ENCODE measurements at places on chromosomes 7 and 10.

- DNase-seq = no peak
Measured at GRCh38 chr10:102065561-102066398, 631 bp downstream of the HPS6 start.

- no peak for DNase-seq
Measured at GRCh38 chr7:55099821-55100543, 81.2 kb downstream of the EGFR start.

DNA sequence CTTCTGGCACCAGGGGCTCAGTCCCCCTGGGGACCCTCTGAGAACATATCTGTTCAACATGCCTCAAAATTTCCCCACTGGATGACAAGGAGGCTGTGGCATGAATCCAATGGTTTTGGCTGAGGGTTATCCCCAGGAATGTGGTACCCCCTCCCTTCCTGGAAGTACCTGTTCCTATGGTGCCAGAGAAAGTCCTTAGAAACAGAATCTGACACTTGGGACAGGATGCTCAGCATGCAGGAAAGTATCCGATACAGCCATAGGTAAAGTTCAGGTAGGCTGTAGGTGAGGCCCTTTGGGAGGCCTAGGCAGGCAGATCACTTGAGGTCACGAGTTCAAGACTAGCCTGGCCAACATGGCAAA lies 42.7 kb upstream of the A1CF start:
- no peak for DNase-seq

GRCh38 chr7:90858546-90858945 lies 262.4 kb downstream of the CDK14 start:
- DNase-seq = no peak

- no peak for DNase-seq
Measured at GRCh38 chr10:72682638-72683037, 9.3 kb upstream of the MCU start.

DNA sequence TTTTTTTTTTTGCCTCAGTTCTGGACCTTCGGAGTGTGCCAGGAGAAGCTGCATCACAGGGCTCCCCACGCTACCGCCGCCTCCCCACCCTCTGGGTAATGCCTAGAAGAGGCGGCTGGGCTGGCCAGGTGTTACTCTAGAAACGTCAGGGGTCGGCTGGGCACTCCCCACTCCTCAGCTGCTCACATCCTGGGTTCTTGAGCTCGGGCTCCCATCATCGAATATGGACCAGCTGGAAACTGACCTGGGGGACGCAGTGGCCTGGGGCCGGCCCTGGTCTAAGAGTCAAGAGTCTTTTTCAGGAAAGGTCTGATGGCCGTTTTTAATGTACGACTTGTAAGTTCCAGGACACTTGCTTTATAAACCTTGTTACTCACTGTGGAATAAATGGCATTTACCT lies 326.5 kb downstream of the WDR37 start:
- DNase-seq = no peak

- no peak for DNase-seq
Measured at GRCh38 chr7:107660381-107661080, at the start of gene SLC26A4. SLC26A4 (plus strand) TSS chr7:107660828; CDS start chr7:107661642, 814 bp downstream.

- no peak for DNase-seq
Measured at GRCh38 chr10:8245814-8246142, 191.3 kb downstream of the GATA3 start.

- no peak for DNase-seq
Measured at GRCh38 chr10:99648717-99649116, 10.6 kb upstream of the ENTPD7 start.

All from stimulated activated CD4-positive, alpha-beta T cell treated with anti-CD3 and anti-CD28 coated beads, Interleukin-2, amount 100 ng/mL, for 4 hours (primary cell).